ENCODE measurements at places on chromosomes 7 and 10.

GRCh38 chr7:127571741-127572505, 13.5 kb downstream of the GCC1 start:
- DNase-seq = no peak

DNA sequence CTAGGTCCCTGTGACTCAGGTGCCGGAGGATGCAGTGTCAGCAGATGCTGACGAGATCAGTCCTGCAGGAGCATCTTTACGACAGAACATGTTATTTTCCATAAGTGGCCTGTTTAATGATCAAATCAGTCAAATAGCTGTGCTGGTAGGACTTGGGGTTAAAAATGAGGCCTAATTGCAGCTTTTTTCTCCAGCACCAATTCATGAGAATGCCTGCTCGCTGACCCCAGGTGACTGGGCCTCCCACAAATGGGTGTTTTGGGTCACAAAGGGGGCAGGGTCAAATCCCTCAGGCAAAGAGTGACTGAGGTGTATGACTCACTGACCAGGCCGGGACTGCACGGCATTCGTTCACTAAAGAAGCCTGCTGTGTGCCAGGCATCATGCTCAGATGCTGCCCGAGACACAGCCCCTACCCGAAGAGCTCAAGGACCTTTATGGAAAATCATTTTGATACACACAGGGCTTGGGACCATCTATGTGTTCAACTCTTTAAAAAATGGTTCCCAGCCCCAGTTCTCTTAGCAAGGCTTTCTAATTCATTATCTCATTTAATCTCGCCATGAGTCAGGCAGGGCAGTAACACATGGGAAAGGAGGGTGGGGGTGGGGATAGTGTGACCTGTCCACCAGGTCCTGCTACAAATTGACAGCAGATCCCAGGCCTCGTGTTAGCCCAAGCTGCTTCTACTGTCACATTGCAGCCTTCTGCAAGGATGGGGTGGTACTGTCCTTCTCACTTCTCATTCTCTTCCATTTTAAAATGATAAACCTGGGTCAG, 21.1 kb downstream of the ZNF775 start:
- DNase-seq = peak; percentile 46

DNA sequence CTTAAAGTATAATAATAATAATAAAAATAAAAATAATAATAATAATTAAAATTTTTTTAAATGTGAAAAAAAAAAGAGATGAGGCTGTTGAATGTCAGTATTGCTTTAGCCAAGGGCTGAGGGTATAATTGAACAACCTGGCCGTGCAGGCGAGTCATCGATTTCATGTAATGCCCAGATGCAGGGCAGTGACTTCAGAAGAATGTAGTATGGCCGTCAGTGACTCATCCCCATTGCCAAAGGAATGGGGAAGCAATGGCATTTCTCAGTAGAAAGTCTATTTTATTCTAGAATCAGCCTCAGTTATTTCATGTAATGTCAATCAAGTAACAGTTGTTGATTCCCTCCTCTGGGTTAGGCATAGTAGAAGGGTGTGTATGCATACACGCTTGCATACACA, 516.4 kb downstream of the GLRX3 start:
- peak; percentile 56 for DNase-seq

- DNase-seq = no peak
Measured at GRCh38 chr10:51270936-51271530, 196.7 kb downstream of the PRKG1 start.

DNA sequence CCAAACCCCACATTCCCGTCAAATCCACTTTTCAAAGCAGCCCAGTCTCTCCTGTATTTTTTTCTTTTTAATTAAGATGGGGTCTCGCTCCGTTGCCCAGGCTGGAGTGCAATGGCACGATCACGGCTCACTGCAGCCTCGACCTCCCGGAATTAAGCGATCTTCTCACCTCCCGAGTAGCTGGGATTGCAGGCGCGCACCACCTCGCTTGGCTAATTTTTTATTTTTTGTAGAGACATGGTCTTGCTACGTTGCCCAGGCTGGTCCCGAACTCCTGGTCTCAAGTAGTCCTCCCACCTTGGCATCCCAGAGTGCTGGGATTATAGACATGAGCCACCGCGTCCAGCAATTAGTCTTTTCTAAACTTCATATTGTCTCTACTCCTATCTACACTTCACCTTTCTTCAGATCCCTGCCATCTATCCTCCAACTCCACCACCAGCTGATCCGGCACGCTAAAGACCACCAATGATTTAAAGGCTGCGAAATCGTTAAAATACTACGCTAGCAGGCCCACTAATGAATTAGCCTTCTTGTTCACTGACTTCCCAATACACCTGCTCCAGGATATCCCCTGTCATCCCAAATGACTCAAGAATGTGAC, 525 bp upstream of the CHUK start:
- DNase-seq = no peak

GRCh38 chr10:45809837-45810236, 37.5 kb downstream of the AGAP4 start:
- no peak for DNase-seq

GRCh38 chr10:119205894-119206602, 1.3 kb upstream of the GRK5 start:
- no peak for DNase-seq

GRCh38 chr7:88363249-88363648, 56.6 kb upstream of the STEAP4 start:
- DNase-seq = no peak

DNA sequence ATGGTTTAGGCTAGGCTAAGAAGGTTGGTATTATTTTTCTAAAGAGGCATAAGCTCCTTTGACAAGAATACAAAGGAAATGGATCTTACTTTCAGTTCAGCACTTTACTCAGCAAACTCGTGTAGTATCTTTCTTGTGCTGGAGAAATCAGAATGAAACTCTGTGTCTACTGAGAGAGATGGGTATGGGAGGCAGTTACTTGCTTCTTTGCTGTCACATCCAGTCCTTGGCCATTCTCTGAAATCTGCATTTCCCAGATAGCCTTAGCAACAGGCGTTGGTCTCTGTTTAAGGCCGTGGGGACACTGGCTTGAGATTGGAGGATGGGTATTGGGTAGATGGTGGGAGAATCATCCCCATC, 180.5 kb downstream of the NRP1 start:
- DNase-seq = no peak

DNA sequence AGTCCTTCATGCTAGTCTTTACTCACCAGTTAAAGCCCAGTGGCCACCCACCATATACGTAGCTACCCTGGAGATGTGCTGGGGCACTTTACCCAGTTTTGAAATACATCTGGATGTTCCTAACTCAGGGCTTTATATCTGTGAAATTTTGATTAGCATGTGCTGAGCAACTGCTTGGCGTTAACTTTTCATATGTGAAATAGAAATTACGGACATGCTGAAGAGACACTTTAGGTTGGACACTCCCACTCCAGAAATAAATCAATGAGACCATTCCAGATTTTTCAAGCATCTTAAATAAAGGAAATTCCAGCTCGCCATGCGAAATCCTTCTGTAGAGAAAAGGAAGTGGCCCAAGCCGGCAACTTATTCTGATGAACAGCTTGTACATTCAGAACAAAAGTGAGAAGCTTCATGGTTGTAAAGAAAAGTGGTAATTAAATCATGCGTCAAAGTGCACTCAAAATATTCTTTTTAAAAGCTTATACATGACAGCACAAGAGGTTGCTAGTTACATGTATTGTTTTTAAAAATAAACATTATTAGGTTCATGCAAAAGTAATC, 153.5 kb upstream of the ITGB1 start:
- no peak for DNase-seq

GRCh38 chr7:7565746-7566650, 686 bp upstream of the MIOS start:
- DNase-seq = no peak

DNA sequence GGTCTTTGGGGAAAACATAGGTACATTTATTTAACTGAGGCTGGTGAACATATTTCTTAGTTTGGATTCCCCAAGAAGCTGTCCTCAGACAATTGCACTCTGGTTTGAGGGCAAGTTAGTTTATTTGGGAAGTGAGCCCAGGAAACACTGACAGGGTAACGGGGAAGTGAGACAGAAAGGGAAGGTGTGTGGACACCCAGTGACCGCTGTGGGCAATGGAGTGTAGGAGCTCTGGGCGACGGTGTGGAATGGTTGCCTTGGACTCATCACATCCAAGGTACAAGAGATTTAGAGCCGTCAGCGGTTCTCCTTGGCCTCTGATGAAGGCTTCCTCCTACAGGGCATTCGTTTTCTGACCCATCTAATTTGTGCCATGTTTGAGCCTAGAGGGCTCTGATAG, 7.1 kb downstream of the MRC1 start:
- no peak for DNase-seq

- DNase-seq = no peak
Measured at GRCh38 chr7:32275216-32276009, 205.2 kb upstream of the PDE1C start.

DNA sequence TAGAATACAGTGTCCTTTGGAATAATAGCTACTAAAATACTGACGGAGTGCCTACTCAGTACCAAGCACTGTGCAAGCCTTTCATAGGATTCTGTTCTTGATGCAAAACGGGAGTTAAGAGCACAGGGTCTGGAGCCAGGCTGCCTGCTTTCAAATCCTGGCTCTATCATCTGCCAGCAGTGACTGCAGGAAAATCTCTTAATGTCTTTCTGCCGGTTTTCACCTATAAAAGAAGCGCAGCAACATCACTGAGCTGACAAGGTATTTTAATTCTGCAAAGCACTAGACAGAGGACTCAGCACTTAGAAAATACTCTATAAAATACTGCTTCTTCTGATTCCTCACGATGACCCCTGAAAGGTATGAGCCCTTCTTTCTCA, 659 bp downstream of the FIGNL1 start:
- DNase-seq = peak; percentile 9

DNA sequence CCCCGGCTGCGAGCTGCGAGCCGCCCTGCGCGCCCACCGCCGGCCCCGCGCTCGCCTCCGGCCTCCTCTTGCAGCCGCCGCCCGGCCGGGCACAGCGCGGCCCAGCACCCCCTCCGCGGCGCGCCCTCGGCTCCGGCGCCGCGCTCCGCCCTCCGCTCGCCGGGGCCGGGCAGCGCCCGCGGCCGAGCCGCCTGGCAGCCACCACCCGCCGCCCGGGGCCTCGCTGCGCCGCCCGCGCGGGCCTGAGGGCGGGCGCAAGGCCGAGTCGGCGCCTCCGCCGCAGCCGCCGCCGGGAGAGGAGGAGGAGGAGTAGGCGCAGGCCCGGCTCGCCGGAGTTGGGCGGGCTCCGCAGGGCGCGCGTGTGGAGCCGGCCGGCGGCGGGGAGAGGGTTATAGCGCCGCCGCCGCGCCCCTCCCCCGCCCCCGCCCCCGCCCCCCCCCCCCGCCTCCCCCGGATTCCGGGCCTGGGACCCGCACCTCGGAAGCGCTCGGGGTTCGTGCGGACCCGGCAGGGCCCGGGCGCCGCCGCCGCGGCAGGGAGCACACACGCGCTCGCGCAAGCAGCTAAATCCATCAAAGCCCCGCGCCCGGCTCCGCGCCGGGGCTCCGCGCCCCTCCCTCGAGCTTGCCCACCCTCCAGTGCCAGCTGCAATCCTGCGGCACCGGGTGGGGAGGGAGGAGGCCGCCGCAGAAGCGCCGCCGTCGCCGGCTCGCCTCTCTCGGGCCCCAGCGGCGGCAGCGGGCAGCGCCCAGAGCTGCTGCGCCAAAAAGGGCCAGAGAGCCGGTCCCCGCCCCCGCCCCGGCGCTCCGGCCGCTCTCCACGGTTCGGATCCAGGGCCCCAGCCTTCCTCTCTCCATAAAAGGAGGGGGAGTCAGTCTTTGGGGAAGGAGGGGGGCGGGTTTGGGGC, at the start of gene PDGFA:
TSS of gene PDGFA (minus strand) at position 363 of the 907 bp plus-strand sequence. CDS start 845 bp downstream, outside the sequence.
- peak; percentile 73 for DNase-seq

- peak; percentile 60 for DNase-seq
Measured at GRCh38 chr10:19811540-19811939, 4.7 kb upstream of the PLXDC2 start.

DNA sequence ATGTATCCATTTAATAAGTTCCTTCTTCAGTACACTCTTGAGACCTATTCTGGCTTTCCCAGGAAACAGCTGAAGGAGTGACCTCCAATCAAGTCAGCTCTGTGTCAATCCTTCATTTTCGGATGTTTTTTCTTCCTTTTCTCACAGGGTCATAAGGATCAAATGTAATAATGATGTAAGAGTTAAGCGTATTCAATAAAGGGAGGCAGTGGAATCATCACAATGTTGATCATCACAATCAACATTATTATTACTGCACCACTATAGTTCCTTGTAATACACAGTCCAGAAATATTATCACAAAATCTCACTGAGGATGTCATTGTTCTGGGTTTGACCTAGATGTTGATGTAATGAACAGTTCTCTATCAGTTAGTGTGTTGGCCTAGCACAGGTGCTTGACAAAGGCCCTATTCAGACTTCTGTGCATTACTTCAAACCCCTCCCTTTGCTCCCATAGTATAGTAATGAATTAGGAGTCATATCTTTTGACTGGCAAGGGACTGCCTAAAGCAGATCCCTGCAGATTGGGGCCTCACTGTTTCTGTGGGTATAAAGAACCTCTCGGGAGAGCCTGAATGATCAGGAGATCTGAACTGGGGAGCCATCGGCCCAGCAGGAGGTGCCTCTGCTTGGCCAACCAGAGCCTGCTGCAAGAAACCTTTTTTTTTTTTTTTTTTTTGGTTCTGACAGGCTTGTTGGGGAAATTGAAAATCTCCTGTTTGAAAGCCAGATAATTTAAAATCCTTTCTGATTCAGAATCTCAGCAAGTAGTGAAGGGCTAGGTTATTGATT, 100.6 kb downstream of the KAT6B start:
- no peak for DNase-seq

- DNase-seq = no peak
Measured at GRCh38 chr7:149880638-149881311, 7.0 kb downstream of the ATP6V0E2 start.
